ENCODE measurements at places on chromosomes 1 and 21.

DNA sequence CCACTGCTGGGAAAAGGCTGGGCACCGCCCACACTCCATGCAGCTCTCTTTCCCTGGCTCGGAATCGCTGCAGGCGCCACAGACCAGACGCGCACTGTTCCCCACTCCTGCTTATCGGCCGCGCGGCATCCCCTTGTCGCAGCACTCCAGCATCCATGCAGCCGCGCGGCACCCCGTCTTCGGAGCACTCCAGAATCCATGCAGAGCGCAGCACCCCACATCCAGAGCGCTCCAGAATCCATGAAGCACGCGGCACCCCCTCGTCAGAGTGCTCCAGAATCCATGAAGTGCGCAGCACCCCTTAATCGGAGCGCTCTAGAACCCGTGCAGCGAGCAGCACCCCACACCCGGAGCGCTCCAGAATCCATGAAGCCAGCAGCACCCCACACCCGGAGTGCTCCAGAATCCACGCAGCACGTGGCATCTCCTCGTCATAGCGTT is 9.5 kb downstream of the TFF3 start:
- no peak for DNase-seq

DNA sequence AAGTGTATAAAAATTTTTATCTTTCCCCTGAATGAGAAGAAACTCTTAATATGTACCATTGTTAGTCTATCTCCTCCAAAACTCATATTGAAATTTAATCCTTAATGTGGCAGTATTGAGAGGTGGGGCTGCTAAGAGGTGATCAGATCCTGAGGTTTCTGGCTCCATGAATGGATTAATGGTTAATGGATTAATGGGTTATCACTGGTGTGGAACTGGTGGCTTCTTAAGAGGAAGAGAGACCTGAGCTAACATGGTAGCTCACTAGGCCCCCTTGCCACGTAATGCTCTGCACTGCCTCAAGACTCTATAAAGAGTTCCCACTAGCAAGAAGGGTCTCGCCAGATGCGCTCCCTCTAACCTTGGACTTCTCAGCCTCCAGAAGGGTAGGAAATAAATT is 70.6 kb upstream of the ZBTB18 start:
- no peak for DNase-seq

DNA sequence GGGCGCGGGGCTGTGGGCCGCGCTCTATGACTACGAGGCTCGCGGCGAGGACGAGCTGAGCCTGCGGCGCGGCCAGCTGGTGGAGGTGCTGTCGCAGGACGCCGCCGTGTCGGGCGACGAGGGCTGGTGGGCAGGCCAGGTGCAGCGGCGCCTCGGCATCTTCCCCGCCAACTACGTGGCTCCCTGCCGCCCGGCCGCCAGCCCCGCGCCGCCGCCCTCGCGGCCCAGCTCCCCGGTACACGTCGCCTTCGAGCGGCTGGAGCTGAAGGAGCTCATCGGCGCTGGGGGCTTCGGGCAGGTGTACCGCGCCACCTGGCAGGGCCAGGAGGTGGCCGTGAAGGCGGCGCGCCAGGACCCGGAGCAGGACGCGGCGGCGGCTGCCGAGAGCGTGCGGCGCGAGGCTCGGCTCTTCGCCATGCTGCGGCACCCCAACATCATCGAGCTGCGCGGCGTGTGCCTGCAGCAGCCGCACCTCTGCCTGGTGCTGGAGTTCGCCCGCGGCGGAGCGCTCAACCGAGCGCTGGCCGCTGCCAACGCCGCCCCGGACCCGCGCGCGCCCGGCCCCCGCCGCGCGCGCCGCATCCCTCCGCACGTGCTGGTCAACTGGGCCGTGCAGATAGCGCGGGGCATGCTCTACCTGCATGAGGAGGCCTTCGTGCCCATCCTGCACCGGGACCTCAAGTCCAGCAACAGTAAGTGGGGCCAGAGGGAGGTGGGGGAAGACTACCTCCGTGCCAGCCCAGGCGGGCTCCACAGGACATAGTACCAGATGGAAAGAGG is 808 bp downstream of the MAP3K21 start:
- DNase-seq: peak; percentile 38

GRCh38 chr1:89986020-89986419 is 8.9 kb upstream of the ZNF326 start:
- DNase-seq: no peak

GRCh38 chr21:43853851-43854772 is 10.9 kb upstream of the AGPAT3 start:
- DNase-seq: no peak

Data from GM06990 (cell line).